Cardiac ventricle fibroblast (primary cell): ENCODE measurements at places on chromosomes 6 and 20. TPM values are rescaled to one million over a fixed set of nuclear protein-coding genes. Genes with fewer than 3 reads are reported as not detected.

PAX1 gene
- total RNA-seq: not detected in 2 replicates

SIM1 gene
- not detected in 2 replicates for total RNA-seq

LY6G6D gene
- not detected in 2 replicates for total RNA-seq

C6orf58 gene
- 0.15 TPM in 1 of 2 replicates, not detected in the other for total RNA-seq

OR2J3 gene
- total RNA-seq: not detected in 2 replicates

PAK5 gene
- total RNA-seq: not detected in 2 replicates
